ENCODE measurements at places on chromosomes 13 and 19.
A peak's percentile ranks its signal among the peaks of the same experiment; 100 is the strongest.

DNA sequence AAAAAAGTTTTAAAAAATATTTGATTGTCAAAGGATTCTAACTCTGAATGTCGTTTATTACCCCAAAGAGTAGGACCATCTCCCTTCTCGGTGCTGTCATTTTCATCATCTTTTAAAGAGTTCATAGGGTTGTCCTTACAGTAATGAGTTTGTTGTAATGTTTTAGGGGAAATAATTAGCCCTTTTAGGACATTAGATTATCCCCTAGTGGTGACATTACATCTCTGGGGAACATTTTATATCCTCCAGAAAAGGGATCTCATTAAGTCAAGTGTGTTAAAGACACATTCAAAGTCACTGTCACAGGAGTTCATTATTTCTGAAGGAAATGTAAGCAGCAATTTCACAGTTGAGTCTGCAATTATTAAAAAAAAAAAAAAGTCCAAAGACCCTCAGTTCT, 99.3 kb upstream of the GJB6 start:
- no peak for DNase-seq

GRCh38 chr19:23415034-23415433, 19.8 kb upstream of the ZNF91 start:
- DNase-seq: no peak

GRCh38 chr19:52522551-52522950, 4.9 kb upstream of the ZNF808 start:
- DNase-seq: no peak

GRCh38 chr13:48808683-48809082, 155.0 kb downstream of the CYSLTR2 start:
- no peak for DNase-seq

- no peak for DNase-seq
These were observed 403.8 kb upstream of the PRR20A start for GRCh38 chr13:56736966-56737365.

- DNase-seq: peak; percentile 44
These were observed 839 bp upstream of the CKAP2 start for GRCh38 chr13:52454459-52454819.

GRCh38 chr13:39895254-39895653, 239.8 kb downstream of the COG6 start:
- no peak for DNase-seq

DNA sequence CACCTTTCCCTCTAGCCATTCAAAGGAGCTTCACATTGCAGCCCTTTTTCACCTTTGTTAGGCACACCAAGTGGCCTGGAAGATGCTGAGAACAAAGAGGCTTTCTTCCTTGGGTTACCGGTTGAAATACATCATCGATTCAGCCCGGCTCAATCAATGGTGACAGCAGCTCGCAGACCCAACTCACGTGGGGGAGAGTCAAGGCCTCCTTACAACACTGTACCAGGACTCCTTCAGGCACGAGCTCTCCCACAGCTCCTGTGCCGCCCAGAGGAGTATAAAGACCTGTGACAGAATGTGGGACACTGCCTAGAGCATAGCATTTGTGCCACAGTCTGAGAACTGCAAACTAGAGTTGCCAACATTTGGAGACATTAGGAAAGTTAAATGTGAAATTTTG, 3.9 kb upstream of the LRRC63 start:
- DNase-seq: no peak

DNA sequence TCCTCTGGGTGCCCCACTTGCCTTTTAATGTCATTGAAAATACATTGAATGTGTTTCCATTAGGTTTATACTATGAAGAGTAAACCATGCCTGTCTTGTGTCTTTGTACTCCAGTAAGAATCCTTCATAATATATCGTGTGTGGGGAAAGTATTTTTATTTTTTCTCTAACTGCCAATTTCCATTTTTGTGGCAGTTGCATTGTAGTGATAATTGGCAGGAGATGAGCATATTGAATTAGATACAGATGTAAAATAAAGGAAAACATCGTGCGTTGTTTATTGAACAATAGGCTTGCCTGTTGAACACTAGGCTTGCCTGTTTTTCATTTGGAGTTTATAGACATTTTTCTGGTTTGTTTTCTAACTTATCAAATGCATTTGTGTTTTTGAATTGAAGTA, 218.8 kb downstream of the NBEA start:
- DNase-seq: no peak

- DNase-seq: no peak
These were observed 1.7 kb upstream of the ZNF446 start for GRCh38 chr19:58474291-58474996.

DNA sequence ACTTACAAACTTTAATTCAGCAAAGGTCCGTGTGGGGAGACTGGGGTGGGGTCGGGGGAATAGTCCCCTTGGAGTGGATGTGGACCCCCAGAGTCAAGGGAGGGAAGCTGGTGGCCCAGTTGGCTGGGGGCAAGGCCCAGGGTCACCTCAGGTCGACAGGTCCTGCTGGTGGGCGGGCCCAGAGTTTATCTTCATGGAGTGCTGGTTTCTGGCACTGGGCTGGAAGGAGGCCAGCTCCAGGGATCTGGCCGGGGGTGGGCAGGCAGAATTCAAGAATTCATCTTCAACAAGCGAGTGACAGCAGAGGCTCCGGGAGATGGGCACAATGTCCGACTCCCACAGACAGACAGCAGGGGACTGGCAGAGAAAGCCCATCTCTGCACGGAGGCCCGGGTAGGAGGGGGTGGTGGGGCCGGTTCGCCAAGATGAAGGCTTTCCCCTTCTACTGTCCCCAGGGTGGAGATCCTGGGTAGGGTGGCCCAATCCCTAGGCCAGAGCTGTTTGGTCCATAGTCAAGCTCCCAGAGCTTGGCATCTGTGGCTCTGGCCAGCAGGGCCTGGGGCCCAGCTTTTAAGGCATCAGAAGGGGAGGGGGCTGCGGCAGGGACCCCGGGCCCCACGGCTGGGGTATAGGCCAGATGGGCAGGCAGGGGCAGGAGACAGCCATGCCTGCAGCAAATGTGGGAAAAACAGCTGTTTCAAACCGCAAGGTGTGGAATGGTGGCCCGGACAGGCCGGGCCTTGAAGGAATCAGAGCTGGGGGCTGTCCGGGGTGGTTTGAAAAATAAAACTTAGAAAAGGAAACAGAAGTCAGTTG, 622 bp upstream of the FDX2 start:
- DNase-seq: no peak

- no peak for DNase-seq
These were observed 18.8 kb upstream of the GPR183 start for GRCh38 chr13:99326012-99326411.

DNA sequence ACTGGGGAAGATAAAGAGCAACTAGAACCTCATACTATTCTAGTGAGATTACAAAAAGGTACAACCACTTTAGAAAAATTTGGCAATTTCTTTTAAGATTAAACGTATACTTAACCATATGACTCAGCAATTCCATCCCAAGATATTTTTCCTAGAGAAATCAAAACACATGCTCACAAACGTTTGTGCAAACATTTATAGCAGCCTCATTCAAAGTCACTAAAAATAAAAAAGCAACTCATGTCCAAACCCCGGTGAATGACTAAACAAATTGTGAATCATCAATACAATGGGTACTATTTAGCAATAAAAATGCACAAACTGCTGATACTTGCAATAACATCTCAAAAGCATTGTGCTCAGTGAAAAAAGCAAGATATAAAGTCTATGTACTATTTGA, 121.5 kb downstream of the FRY start:
- DNase-seq: no peak

DNA sequence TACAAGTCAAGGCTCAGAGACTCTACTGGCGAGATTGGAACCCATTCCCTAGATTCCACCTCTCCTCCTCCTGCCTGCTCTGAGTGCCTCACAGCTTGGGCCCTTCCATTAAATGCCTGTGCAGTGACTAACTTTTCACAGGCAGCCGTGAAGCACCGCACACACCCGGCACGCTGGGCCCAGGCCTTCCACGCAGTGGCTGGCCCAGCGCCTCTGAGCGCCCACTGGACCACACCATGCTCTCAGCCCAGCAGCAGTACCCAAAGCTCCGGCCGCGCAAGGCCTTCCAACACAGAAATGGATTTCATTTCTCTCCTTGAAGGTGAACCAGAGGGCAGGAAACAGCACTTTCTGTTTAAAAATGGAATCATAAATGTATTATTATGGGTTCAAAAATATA, 26.0 kb downstream of the RAB20 start:
- DNase-seq: no peak

DNA sequence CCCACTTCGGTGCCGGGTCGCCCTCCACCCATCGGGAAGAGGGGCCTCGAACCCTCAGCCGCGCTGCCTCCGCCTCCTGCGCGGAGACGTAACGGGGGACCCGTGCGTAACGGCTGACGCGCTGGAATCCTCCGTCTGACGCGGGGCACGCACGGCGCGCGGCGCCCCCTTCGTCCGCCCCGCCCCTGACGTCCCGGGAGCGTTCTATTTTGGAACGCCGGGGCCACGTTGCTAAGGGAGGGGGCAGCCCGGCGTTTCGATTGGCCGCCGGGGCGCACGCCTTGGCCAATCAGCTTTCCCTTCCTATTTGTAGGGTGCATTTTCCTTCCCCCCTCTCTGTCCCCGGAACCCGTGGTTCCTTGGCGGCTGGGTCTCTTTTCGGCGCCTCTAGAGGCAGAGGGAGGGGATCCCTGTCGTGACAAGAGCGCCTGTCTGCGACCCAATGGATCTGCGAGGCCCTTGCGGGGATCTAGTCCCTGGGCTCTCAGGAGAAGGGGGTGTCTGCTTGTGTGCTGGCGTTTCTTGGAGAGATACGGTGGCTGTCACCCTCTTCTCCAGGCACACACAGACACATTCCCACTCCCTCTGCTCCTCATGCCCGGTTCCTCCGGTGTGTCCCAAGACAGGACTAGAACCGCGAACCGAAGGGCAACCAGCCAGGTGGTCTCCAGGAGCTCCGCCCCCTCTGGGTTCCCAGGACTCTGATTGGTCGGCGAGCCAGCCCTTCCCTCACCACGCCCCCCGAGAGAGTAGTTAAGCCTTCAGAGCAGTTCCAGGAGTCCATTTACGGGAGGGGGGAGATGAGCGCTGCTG, 1.5 kb downstream of the FOSB start:
- DNase-seq: peak; percentile 84

DNA sequence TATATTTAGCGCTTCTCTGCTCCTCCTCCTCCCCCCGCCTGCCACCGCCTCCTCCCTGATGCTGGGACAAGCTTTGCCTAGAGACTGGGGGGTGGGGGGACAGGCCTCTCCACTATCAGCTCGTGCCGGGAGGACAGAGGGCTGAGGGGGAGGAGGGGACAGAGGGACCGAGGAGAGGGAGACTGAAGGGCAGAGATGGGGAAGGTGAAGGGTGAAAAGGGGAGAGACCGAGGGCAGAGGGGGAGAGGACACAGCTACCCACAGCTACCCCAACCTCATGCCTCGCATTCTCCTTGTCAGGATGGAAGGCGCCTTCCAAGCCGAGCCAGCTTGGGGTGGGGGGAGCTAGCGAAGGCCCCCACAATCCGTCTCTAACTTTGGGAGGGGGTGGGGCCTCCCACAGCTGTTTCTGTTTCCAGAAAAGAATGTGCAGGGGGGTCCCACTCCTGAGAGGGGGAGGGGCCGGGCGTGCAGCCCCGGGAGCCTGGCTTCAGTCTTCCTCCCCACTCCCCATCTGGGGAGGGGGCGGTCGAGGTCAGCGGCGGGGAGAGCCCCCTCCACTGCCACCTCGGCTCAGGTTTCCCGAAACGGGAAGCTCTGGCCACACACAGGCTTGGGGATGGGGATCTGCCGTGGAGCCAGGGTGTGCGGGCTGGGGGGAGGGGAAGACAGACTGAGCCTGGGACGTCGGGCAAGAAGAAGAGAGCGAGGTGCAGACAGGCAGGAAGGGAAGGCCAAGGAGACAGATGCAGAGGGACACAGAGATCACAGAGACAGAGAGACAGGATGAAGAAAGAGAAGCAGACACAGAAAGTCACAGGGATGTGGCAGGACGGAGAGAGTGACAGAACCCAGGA, 1.6 kb downstream of the DACT3 start:
- DNase-seq: no peak

GRCh38 chr13:30659980-30660379, 42.3 kb downstream of the USPL1 start:
- no peak for DNase-seq

- DNase-seq: no peak
These were observed 70.4 kb downstream of the TSHZ3 start for GRCh38 chr19:31278555-31279435.

DNA sequence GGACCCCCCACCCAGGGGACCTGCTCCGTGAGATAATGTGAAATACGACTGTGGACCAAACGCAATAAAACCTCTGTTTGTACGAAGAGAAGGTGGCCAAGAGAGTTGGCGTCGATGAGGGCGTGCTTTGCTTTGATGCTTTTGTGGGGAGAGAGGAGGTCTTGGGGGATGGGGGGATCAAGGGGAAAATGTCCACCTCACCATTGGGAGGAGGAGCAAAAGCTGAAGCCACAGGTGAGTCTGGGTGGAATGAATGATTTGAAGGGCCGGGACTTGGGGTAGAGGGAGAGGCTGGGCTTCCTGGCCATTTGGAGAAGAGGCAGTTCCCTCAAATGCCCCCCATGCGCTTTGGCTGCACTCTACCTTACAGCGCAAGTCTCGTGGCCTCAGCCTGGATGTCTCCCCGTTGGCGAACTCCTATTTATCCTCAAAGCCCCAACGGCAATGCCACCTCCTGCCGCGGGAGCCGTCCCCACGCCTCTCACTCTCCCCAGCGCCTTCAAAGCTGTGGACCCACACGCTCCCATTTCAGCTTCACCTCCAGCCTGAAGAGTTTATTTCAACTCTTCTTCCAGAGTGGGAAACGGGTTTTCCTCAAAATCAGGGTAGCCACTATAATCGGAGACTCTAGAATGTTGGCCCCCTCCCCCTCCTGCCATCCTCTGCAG, 795 bp upstream of the ABCA7 start:
- DNase-seq: no peak

DNA sequence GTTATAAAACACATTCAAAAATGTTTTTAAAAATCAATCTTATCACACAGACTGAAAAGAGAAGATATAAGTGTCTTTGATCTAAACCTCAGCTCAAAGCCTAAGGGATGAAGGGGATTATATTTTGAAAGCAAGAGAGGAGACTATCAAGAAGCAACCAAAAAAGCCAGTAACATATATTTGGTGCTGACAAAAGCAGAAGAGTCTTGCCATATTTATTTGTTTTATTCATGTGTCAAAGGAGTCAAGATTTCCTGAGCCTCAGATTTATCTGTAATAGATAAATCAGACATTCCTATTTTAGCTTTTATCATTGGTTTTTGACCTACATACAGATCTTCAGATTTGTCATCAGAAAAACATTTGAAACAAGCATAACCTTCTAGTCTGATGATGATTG, 798.6 kb upstream of the PCDH9 start:
- DNase-seq: no peak

- no peak for DNase-seq
These were observed 43.8 kb downstream of the CAPN12 start for GRCh38 chr19:38700350-38700901.

GRCh38 chr19:1126984-1127760, 23.4 kb downstream of the GPX4 start:
- DNase-seq: no peak

DNA sequence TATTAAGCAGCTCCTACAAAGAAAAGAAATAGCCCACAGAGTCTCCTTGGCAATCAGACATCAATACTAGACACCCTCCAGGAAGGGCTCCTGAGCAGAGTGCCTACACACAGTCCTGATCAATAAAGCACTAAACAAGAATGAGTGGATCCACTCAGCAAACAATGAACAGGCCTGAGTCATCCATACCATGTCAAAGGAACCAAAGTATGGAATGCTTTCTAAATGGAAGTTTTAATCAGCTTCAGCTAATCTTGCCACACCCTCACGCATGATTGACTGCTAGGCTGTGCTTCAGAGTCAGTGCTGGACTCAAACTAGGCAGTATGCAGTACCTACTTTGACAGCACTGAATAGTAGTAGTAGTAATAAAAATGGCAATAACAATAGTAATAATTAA, 392.7 kb upstream of the HTR2A start:
- DNase-seq: no peak

Data from CD4-positive, alpha-beta T cell treated with Interleukin-12 subunit alpha and Interleukin-12 subunit beta, for 1 hour (primary cell).